Thoracic aorta (tissue), 2 donors: ENCODE measurements at places on chromosomes 2 and 18.

GRCh38 chr2:16073921-16074425 lies 133.6 kb downstream of the MYCN start:
- no peak for DNase-seq

- no peak for DNase-seq
These were observed 5.6 kb downstream of the FBXO36 start for GRCh38 chr2:229927817-229928321.

GRCh38 chr2:121367246-121367900 lies 82.4 kb upstream of the TFCP2L1 start:
- no peak for DNase-seq

- no peak for DNase-seq
These were observed 135.3 kb downstream of the DCC start for GRCh38 chr18:52475325-52475724.

DNA sequence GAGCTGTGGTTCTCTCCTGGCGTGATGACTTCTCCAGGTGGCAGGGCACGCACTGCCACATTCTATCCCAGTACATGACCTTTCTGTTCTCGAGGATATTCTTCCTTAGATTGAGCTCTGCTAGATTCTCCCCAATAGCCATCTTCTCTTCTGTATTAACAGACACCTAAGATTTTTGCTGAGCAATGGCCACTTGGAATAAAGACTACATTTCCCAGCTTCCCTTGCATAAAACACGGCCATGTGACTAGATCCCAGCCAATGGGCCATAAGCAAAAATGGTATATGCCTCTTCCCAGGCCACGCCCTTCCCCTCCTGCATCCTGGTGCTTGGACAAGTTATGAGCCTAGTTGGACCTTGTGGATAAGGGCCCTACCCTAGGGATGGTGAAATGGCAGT lies 82.1 kb downstream of the EIF2AK3 start:
- no peak for DNase-seq

DNA sequence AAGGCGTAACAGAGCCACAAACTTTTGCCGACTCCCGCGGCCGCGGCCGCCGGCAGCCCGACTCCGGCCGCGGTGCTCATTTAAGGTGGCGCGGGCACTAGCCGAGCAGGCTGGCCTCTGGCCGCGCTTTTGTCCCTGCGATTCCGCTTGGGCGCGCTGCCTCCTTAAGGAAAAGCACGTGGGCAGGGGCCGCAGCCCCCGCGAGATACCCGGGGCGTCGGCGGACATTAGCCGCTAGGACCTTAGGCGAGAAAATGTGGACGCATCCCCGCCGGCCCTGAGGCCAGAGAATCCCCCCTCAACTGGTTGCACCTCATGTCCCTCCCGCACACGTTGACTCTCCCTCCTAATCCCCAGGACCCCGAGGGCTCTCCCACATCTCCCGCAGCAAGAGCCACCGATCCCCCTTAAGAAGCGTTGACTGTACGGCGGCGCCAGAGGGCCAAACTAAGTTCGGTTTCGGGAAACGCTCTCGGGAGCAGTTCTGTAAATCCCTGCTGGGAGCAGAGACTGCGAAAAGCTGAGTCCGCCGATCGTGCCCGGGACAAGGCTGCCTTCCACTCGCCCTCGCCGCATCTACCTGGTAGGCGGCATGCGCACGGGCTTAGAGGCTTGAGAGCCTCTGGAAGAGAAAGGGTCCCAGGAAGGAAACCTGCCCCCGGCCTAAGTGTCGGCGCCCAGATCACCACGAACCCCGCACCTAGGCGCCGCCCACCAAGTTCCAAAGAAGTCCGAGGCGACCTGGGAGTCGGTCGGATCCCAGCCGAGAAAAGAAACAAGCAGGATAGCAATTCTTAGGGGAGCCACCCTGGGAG lies 1.8 kb upstream of the SATB2 start:
- no peak for DNase-seq

DNA sequence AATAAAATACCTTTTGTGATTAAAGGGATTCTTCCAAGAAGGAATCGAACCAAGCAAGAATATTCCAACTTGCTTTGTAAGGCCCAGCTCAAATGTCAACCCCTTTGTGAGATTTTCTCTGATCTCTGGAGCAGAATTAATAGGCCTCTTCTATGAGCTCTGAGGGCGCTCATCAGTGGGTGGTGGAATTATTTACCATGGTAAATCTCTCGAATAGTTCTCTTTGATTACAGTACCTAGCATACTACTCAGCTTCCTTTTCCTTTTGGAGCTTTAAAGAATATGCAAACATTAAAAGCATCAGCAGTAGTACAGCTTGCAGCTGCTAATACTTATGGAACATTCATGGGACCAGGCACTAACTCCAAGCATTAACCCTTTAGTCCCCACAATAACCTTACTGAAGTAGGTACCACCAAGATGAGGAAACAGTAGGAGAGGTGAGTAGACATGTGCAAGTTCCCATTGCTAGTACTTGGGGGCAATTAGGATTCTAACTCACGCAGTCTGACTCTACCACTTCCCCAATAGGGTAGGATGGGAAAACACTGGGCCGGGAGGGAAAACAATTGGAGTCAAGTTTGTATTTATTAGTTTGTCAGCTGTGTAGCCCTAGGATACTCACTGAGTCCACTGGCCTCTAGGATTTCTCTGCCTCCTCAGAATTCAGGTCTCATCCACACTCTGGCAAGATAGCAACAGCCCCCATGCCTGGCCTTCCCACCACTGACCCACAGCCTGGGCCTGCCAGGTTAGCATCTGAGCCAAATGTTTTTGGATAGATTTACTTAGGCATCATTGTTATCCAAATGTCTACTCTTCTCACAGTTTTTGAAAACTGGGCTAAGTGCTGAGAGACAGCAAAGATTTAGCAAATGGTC lies 21.7 kb downstream of the ADD2 start:
- DNase-seq, result no peak

- no peak for DNase-seq
These were observed 358 bp downstream of the USP37 start for GRCh38 chr2:218567797-218568189.

DNA sequence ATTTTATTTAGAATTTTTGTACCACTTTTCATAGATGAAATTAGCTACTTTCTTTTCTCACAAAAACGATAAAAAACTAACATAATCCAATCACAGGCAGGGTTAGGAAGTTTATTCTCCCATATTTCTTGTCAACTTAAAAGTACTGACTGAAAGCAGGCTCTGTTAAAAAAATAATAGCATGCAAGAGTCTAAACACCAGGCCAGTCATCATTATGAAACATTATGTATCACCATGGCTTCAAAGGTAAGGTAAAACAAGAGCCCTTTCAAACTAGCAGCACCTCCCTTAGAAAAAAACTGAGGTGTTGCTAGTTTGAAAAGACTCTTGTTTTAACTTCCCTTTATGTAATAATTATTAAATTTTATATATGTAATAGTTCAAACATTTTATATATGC lies 848.0 kb downstream of the RNF144A start:
- DNase-seq, result no peak

DNA sequence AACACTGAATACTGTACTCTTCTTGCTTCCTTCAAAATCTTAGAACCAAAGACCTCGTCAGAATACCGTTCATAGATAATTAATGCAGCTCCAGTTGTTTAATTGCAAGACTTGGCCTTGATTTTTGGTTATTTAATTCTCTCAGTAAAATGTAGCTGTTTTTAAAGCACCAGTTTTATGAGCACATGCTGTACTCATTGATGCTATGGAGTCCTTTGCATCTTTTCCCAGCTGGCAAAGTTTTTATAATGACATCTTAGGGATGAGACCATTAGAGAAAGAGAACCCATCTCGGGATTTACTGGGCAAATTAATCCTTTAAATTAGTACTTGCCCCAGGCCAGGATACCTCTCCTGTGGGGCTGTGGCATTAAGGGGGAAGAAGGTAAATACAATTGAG lies 199.3 kb downstream of the MEMO1 start:
- DNase-seq, result no peak

- DNase-seq, result no peak
These were observed 44.9 kb upstream of the ASB18 start for GRCh38 chr2:236308855-236309668.

DNA sequence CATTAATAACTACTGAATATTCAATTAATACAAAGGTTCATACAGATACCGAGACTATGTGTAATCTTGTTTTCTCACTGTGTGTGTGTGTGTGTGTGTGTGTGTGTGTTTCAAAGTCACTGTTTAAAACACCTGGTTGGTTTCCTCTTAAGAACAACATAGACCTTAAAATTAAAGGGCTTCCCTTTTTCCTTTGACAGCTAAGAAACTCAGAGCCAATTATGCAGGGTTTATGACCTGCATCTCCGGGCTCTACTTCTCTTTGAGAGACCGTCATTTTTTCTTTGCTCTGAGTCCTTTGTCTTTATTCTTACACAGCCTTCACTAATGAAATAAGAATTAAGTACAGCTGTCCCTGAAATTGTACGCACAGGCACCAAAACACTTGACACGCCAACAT lies 145.6 kb downstream of the HDAC4 start:
- DNase-seq, result no peak

DNA sequence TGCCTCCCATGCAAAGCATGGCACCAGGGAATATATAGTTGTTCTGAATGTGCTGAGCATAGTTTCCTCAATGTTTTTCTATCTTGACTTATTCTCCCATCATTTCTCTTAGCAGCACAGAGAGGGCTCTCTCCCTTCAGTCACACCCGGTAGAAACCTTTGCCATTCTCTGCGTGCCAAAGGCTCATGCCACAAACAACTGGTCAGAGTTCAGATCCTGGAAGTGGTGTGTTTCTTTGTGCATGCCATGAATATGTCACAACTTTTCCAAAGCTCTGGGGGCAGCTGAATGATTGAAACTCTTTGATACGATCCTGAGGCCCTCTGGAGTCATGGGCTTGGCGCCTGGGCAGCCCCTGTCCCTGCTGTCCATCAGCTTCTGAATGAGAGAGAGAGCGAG lies 28.0 kb upstream of the EDAR start:
- no peak for DNase-seq

- DNase-seq, result no peak
These were observed 313.8 kb downstream of the RIT2 start for GRCh38 chr18:42801706-42802105.

- DNase-seq, result no peak
These were observed 370.4 kb downstream of the SOCS6 start for GRCh38 chr18:70659036-70659925.

- no peak for DNase-seq
These were observed 105.4 kb upstream of the MAP4K3 start for GRCh38 chr2:39542523-39542922.

GRCh38 chr18:78526923-78527711 lies 452.5 kb upstream of the SALL3 start:
- no peak for DNase-seq
